ENCODE measurements at places on chromosomes 12 and 14.

DNA sequence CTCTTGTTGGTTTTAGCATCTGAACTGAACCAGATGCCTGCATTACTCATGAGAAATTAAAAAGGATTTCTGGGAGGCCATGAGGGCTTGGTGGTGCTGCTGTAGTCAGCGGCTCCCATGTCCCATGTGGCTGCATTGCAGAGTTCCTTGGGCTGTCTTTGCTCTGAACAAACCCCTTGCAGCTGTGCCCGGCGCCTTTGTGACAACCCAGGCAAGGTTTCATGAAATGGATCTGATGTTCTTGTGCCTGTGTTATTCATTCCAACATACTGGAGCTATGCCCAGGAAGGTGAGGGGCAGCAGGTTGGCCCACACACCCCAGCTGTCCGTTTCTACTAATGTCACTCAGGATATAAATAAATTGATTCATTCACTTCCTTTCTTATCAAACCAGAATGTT lies 40.8 kb downstream of the TGFB3 start:
- no peak for DNase-seq
- no peaks in the 10 kb centered on the region for H3K4me1 ChIP-seq
- no peak overlapping the region for H3K4me3 ChIP-seq
- H3K36me3 ChIP-seq: peaks cover 3% of the 10 kb centered on the region
- no peak overlapping the region for H3K27ac ChIP-seq

- H3K27ac ChIP-seq: no peak overlapping the region
- H3K36me3 ChIP-seq: peaks cover 11% of the 10 kb centered on the region
- H3K4me3 ChIP-seq: no peak overlapping the region
- no peak for DNase-seq
These were observed 12.4 kb downstream of the CALM1 start for GRCh38 chr14:90409209-90409730.

- DNase-seq: no peak
- H3K4me1 ChIP-seq: peaks cover 7% of the 10 kb centered on the region
- H3K4me3 ChIP-seq: no peak overlapping the region
- no peaks in the 10 kb centered on the region for H3K27me3 ChIP-seq
- H3K27ac ChIP-seq: no peak overlapping the region
These were observed 3.9 kb upstream of the GPR84 start for GRCh38 chr12:54368025-54368708.

GRCh38 chr12:64419696-64420095 lies 15.5 kb downstream of the XPOT start:
- H3K4me3 ChIP-seq: no peak overlapping the region
- H3K27me3 ChIP-seq: no peaks in the 10 kb centered on the region
- no peak for DNase-seq
- peaks cover 25% of the 10 kb centered on the region for H3K36me3 ChIP-seq
- H3K4me1 ChIP-seq: no peaks in the 10 kb centered on the region
- no peak overlapping the region for H3K27ac ChIP-seq

DNA sequence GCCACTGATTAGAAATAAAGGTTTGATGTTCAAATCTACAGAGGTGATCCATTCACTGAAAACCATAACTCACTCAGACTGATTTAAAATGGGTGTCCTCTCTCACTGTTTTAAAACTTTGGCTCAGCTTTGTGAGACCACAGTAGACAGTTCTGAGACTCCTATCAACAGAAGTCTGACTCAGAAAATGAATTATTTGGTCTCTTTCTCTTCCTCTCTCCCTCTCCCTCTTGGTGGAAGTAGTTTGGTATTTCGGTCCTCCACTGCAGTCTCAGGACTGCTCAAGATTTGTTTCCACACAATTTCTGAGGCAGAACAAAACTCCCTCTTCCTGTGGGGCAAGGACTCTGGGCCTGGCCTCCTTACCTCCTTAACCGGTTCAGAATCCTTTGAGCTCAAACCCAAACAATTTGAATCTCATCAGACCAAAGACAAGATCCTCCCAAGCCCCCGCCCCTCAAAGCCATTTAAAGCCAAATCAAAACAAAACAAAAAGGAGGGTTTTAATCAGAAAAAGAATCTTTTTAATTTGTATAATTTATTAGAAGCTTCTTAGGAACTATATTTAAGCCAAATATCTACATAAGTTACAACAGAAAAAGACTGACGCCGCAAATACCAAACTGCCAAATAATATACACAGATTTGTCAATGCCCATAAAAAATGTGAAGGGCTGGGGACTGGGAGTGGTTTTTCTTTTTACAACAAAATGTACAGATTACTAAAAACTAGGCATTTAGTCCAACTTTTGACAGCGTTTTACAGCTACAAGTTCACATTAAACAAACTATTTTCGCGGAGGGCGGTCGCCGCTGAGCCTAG lies 3.9 kb downstream of the NKX2-1 start:
- H3K27me3 ChIP-seq: peaks cover 100% of the 10 kb centered on the region
- no peak for DNase-seq
- no peaks in the 10 kb centered on the region for H3K4me1 ChIP-seq
- H3K27ac ChIP-seq: no peak overlapping the region
- no peak overlapping the region for H3K4me3 ChIP-seq

DNA sequence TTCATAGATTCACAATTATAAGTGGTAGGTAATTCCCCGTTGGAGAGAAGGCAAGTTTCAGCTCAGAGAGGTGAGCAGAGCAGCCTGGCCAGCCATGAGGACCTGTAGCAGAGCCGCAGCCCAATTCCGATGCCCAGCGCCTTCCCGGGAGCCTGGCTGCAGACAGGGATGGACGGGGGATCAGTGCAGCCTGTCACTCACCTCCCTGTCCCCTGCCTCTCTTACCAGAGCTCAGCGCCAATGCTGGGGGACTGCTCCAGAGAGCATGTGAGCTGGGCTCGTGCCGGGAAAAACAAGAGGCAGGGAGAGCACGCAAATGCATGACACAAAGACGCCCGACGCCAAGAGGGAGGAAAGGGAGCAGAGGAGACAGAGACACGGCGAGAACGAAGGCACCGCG lies 231.9 kb downstream of the BCL11B start:
- no peaks in the 10 kb centered on the region for H3K36me3 ChIP-seq
- H3K27ac ChIP-seq: no peak overlapping the region
- no peak for DNase-seq

DNA sequence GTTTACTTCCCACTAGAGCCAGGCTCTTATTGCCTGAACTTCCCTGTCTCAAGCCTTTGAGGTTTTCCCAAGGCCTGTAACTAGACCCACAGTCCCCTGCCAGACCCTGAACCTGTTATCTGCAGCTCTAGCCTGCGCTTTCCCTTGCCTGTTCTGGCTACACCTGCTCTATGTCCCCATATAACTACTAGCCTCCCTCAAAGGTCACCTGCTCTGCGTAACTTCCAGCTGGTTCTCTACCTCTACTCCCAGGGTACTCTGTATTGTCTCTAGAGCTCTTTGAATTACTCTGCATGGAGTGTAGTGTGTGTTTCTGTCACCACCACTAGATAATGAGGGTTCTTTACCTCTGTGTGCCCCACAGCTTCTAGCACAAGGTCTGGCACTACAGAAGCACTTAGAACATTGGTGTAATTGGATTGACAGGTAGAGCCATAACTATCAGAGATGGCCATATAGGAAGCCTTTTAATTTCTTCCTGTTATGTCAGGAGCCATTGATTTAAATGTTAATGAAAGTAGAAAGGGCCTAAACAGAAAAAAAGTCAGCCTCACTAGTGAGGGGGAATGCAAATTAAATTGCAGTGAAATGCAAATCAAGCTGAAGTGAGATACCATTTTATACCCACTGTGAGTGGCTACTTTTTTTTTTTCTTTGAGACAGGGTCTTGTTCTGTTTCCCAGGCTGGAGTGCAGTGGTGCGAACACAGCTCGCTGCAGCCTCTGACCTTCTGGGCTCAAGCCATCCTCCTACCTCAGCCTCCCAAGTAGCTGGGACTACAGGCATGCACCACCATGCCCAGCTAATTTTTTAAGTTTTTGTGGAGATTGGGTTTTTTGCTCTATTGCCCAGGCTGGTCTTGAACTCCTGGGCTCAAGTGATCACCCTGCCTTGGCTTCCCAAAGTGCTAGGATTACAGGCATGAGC lies 47.8 kb downstream of the EID3 start:
- no peak overlapping the region for H3K27ac ChIP-seq
- no peaks in the 10 kb centered on the region for H3K27me3 ChIP-seq
- no peak for DNase-seq

- no peaks in the 10 kb centered on the region for H3K36me3 ChIP-seq
- peaks cover 13% of the 10 kb centered on the region for H3K4me1 ChIP-seq
- no peak for DNase-seq
- H3K27me3 ChIP-seq: no peaks in the 10 kb centered on the region
- peak overlapping the region; percentile 70 for H3K4me3 ChIP-seq
These were observed 565 bp upstream of the KLHL42 start for GRCh38 chr12:27779416-27779919.

- no peak overlapping the region for H3K4me3 ChIP-seq
- no peaks in the 10 kb centered on the region for H3K27me3 ChIP-seq
- H3K27ac ChIP-seq: no peak overlapping the region
- no peaks in the 10 kb centered on the region for H3K36me3 ChIP-seq
- DNase-seq: no peak
These were observed 9.8 kb downstream of the RIMBP2 start for GRCh38 chr12:130706311-130706710.

GRCh38 chr14:55864890-55865655 lies 253.1 kb upstream of the PELI2 start:
- H3K36me3 ChIP-seq: no peaks in the 10 kb centered on the region
- no peak overlapping the region for H3K4me3 ChIP-seq
- H3K4me1 ChIP-seq: no peaks in the 10 kb centered on the region
- DNase-seq: no peak
- H3K27me3 ChIP-seq: no peaks in the 10 kb centered on the region

DNA sequence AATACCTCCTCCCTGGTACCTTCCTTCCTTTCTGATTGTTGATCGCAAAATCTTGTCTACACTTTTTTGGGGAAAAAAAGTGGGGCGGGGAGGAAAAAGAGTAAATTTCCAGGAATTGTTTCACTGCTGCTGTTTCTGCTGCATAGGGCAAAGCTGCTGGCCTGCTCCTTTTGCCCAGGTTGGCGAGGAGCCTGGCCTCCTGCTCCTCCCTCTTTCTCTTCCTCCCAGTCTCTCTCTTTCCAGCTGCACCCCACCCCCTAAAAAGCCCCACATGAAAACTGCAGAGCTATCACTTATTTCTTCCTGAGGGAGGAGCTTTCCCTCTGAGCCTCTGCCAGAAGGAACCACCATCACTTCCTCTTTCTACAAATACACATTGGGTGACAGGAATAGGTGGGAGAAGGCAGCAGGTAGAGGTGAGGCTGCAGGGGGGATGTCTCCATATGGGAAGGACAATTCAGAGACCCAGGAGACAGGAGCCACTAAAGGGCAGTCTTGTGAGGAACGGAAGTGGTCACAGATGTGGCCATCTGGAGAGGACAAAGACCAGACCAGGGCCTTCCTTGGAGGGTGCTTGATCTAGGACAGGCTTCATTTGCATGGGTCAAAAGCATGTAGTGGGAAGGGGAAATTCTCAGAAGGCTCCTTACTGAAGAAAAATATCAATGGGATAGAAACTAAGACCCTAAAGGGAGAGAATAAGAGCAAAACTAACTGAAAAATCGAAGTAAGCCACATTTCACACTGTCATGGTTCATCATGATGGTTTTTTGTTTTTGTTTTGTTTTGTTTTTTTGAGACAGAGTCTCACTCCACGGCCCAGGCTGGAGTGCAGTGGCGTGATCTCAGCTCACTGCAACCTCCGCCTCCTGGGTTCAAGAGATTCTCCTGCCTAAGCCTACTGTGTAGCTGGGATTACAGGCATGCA lies 14.8 kb downstream of the ZBTB39 start:
- H3K4me3 ChIP-seq: no peak overlapping the region
- H3K27me3 ChIP-seq: no peaks in the 10 kb centered on the region
- DNase-seq: no peak
- no peaks in the 10 kb centered on the region for H3K4me1 ChIP-seq
- H3K36me3 ChIP-seq: peaks cover 8% of the 10 kb centered on the region

DNA sequence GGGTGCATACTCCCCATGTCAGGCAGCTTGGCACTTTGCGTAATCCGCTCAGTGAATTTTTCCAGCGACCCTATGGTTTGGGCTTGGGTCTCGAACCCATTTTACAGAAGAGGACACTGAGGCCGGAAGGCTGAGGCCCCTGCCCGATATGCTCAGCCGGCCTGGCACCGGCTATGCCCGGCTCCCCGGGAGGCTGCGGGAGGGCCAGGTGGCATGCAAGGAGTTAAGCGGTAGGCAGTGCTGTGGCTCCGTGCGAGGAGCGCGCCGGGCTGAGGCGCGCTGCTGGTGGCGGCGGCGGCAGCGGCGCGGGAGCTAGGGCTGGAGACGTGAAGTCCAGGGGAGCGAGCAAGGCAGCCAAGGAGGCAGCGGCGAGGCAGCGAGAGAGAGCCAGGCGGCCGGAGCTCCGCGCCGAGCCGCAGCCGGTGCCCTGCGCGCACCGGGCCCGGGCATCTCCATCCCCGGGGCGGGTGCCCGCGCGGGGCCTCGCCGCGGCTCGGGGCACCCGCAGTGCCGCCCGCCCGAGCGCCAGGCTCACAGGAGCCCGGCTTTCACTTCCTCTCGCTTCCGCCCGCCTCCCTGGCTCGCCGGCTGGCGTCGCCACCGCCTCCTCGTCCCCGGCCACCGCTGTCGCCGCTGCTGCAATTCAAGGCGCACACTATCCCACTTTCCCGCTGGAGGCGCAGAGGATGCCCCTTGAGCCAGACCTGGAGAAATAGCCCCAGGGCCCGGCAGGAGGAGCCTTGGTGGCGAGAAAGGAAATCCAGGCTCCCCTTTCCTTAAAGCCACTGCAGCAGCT lies at the start of gene WSCD2:
Gene WSCD2, plus strand, starts transcription at position 272 of the 796 bp plus-strand sequence. CDS start 66,545 bp downstream, outside the sequence.
- peaks cover 4% of the 10 kb centered on the region for H3K4me1 ChIP-seq
- peak; percentile 87 for DNase-seq
- no peaks in the 10 kb centered on the region for H3K36me3 ChIP-seq
- peak within 1 kb of the TSS; percentile 49 for H3K4me3 ChIP-seq

GRCh38 chr14:72766296-72766695 lies 127.6 kb downstream of the DPF3 start:
- no peaks in the 10 kb centered on the region for H3K4me1 ChIP-seq
- H3K27me3 ChIP-seq: no peaks in the 10 kb centered on the region
- no peak overlapping the region for H3K4me3 ChIP-seq
- no peaks in the 10 kb centered on the region for H3K36me3 ChIP-seq

Data from neuronal stem cell (in vitro differentiated cells).